Stimulated activated CD8-positive, alpha-beta memory T cell treated with anti-CD3 and anti-CD28 coated beads, Interleukin-15, amount 100 ng/mL, for 1 hour (primary cell): ENCODE measurements at places on chromosomes 12 and 14.
A peak's percentile ranks its signal among the peaks of the same experiment; 100 is the strongest.

- DNase-seq = no peak
Measured at GRCh38 chr12:101051151-101051550, 158.9 kb downstream of the SLC5A8 start.

GRCh38 chr12:50070314-50071060 is 13.1 kb downstream of the ASIC1 start:
- DNase-seq = peak; percentile 62

DNA sequence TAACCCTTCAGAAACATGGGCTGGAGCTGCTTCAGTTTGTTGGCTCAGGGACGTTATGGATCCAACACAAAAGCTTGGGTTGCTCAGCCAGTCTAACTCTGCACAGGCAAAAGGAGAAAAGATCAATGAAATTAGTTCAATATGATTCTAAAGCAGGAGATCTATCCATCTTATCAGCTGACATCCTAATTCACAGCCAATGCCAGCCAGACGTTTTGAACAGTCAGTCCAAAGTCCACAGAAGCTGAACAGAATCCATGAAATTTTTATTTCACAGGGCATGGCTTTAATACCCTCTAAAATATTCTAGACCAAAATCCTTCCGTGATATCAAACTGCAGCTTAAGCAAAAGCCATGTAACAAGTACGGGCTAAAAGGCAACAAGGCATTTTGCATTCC is 13.7 kb downstream of the NRDE2 start:
- DNase-seq = no peak

DNA sequence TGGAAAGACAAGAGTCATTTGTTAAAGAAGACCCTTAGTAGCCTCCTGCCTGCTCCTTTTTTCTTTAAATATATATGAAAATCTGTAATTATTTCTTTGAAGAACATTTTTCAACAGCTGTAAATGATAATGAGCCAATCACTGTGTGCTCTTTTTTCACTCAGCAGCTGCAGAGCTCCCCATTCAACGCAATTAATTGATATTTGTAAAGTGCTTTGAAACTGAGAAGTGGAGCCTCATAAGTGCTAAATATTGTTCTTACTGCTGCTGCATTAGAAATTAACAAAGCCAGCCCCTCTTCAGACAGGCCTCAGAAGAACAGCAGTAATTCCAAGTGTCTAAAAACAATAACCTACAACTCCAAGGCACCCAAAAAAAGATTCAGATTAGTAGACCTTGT is 224.3 kb downstream of the GXYLT1 start:
- DNase-seq = no peak

DNA sequence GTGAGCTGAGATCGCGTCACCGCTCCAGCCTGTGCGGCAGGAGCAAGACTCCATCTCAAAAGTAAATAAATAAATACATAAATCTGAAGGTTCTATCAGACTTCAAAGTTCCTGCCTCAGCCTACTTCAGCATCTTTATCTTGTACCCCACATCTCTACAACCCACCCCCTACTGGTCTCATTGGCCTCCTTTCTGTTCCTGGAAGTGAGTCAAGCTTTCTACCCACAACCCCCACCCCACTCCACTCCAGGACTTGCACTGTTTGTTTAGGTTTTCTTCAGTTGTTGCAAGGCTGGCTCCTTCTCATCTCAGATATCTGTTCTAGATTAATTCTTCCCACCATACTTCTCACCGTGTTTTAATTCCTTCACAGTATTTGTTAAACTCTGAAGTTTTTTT is 714 bp upstream of the PSMC6 start:
- DNase-seq = no peak

DNA sequence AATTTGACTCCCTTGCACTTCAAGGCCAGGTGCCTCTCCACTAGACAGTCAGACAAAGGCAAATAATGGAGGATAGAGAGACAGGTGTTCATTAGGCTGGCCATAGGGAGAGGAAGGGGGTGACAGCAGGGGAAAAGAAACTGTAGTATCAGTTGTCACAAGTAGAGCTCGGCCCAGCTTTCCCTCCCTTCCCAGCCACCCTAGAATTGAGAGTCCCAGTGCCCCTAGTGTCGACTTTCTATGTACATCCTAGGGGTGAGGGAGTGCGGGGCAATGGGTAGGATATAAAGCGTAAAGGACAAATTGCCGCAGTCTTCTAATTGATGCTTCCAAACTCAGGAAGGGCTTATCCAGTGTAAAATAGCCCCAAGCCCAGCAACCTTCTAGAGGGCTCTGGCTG is 39.0 kb downstream of the BAZ2A start:
- no peak for DNase-seq

- DNase-seq = no peak
Measured at GRCh38 chr12:18419311-18419710, 158.0 kb downstream of the PIK3C2G start.

GRCh38 chr14:103023881-103024473 is 33.4 kb downstream of the CDC42BPB start:
- DNase-seq = no peak

GRCh38 chr14:98742001-98742400 is 530.0 kb downstream of the BCL11B start:
- DNase-seq = no peak

GRCh38 chr12:24860546-24860945 is 88.4 kb downstream of the BCAT1 start:
- DNase-seq = no peak

DNA sequence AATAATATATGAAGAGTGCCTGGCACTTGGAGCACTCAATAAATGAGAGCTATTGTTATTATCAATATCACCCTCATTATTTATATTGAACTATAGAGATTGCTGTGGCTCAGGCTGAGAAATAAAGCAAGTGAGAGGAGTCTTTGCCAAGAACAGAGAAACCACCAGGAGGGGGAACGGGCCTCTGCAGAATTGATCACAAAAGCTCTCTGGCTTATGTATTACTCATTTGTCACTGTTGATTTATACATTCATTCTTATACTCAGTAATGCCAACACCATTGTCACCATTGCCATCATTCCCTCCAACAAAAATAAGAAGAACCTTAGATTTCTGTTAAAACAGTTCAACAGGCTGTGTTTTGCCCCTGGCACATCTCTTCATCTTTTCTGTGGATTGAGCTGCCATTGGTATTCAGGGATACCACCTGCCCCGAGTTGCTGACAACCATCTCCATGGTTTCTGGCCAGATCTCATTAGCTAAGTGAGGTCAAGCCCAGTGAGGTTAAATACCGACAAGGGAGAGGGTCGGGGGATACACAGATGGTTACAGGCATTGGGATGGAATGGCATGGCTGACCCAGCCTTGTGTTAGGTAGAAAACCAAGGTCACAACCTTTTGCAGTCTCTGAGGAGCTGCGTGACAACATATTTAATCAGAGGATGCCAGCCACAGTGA is 21.8 kb upstream of the PCNX1 start:
- no peak for DNase-seq

GRCh38 chr14:60815371-60815770 is 80.8 kb downstream of the MNAT1 start:
- no peak for DNase-seq

GRCh38 chr12:46585854-46586621 is 213.5 kb upstream of the SLC38A2 start:
- no peak for DNase-seq

GRCh38 chr12:41959271-41959670 is 185.4 kb downstream of the GXYLT1 start:
- DNase-seq = no peak

DNA sequence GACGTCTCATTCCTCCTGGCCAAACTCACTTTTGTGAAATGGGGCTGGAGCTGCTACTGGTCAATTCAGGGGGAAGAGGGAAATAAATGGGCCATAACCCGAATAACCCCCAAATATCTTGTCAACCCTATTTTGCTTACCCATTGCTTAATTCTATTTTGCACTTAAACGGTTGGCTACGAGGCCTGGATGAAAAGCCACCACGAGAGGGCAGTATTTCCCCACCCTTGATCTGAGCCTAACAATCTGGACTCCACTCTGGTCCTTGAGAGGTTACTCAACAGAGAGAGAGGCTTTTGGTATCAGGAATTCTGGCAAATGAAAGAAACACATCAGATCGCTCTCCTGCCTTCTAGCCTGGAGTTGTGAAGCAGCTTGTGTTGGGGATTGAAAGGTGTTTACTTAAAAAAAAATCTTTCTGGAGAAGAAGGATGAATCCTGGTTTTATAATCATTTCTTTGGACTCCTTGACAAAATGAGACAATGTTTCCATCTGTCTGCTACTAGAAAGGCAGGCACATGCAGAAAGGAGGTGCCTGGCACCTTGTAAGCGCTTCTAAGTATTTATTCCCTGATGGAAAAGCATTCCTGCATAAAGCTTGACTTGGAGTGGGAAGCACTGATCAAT is 22.4 kb upstream of the FBXO21 start:
- DNase-seq = peak; percentile 45

DNA sequence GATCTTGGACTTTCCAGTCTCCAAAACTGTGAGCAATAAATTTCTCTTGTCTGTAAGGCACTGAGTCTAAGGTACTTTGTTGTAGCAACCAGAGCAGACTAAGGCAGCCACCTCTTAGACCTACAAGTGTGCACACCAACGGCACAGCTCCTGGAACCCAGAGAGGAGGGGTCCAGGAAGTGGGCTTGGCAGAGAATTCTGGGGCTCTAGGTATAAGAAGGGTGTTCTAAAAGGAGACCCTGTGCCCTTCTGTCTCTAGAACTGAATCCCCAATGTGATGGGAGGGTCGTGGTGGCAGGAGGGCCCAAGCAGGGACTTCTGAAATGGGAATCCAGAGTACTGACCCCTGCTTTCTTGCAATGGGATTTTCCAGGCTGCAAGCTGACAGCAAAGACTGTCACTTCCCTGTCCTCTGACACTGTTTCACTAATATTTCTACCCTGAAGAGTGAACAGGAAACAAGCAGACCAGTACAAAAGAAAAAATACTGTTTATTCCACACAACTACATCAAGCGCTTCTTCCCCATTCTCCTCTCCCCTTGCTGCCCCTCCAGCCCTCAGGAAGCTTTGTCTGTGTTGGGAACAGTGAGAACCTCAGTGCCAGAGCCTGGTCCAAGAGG is 13.6 kb upstream of the TFCP2 start:
- no peak for DNase-seq

GRCh38 chr14:55760789-55761566 is 181.0 kb downstream of the KTN1 start:
- no peak for DNase-seq

GRCh38 chr14:64115401-64115800 is 178.8 kb downstream of the ESR2 start:
- DNase-seq = no peak

- no peak for DNase-seq
Measured at GRCh38 chr14:80862983-80863382, 78.6 kb downstream of the CEP128 start.

DNA sequence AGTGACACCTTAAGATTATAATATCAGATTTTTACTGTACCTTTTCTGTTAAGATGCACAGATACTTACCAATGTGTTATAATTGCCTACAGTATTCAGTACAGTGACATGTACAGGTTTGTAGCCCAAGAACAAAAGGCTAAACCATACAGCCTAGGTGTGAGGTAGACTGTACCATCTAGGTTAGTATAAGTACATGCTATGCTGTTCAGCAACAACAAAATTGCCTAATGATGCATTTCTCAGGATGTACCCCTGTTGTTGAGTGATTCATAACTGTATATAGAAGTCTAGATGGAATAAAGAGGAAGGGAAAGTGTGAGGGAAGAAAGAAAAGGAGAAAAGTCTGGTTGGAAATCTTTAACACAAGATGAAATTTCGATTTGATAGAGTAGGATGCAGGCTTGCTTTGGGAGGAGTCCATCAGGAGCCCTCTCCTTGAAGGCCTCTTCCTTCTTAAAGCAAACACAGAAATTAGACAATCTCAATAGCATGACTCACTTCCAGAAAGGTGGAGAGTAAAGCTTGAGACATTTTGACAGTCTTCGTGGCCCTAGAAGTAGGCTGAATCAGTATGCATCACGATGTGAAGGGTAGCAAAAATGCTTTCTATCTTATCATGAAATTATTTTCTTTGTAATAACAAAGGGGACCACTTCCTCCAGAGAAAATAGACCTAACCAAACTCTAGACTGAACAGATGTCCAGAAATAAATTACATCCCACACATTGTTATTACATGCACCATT is 191.5 kb downstream of the SYT1 start:
- no peak for DNase-seq

GRCh38 chr12:101647711-101648110 is 49.7 kb upstream of the CHPT1 start:
- DNase-seq = no peak

- DNase-seq = no peak
Measured at GRCh38 chr14:89911010-89911919, 43.3 kb downstream of the EFCAB11 start.

DNA sequence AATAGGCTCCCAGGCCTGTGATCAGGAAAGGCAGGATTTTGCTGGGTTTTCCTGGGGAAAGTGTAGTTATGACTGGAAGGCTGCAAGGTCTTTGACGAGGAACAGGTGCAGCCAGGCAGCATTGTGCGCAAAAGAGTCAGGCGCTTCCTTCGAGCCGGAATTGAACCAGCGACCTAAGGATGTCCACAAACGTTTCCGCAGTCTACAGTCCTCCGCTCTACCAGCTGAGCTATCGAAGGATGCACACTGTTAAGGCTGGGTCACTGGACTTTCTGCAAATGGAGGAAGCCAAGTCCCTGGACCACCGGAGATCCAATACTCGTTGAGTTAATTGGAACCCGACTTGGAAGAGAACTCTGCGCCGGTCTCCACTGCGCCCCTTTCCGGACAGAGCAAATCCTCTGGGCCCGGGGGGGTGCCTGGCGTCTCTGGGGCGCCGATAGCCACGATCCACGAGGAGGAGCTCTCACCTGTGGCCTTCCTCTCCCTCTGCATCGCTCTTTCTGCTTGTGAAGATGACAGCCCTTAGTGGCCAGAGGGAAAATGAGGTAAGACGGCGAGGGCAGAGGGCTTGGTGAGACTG is 18.4 kb upstream of the OR6S1 start:
- DNase-seq = no peak
